ENCODE measurements at places on chromosomes 6 and 20.

DNA sequence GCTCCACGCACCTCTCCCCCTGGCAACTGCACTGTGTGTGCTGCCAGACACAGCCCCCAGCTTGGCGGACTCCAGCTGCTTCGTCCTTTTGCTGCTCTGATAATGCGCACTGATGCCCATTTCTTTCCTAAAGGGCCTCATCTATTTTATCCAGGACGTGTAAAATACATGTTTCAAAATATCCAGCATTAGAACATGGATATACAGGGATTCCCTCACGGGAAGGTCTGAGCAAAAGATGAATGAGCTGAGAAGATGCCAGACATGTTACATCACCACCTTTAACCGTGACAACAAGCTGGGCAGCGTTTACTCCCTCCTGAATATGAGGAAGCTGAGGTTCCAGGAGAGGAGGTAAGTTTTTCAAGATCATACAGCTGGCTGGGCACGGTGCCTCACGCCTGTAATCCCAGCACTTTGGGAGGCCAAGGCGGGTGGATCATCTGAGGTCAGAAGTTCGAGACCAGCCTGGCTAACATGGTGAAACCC lies 32.8 kb downstream of the TNXB start:
- DNase-seq = no peak

DNA sequence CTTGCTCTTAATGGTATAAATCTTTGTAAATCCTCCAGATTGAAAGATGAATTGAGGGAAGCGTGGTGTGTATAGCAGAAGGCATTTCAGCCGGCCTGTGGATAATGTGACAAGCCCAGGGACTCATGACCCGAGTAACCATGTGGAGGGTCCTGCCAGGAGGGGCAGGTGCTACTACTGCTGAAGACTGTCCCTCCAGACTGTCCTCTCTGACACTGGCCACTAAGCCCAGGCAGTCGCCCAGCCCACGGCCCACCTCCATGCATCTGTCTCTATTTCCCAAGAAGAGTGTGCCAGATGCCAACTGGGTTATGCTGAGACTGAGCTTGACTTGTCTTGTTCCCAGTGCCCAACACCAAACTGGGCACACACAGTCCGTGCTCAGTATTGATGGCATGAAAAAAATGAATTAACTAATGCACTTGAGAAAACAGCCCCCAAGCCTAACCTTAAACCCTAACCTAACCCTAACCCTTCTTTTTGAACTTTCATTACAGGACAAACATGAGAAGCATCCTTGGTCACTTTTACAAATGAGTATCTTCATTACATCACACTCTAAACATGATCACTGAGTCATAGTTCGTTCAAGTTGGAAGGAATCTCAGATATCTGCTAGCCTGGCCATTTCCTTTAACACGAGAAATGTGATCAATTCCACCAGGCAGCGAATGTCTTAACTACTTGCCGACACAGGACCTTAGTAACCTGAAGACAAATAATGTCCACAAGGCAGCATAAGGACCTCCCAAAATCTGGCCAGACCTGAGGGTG lies 182.2 kb upstream of the RREB1 start:
- no peak for DNase-seq

GRCh38 chr6:110139052-110139451 lies 40.4 kb downstream of the WASF1 start:
- DNase-seq = no peak

- DNase-seq = no peak
Measured at GRCh38 chr6:106974999-106975737, 639 bp upstream of the CD24 start.

- no peak for DNase-seq
Measured at GRCh38 chr20:50724851-50725723, 6.3 kb upstream of the PARD6B start.

GRCh38 chr20:39264506-39265172 lies 302.5 kb downstream of the DHX35 start:
- peak; percentile 19 for DNase-seq

DNA sequence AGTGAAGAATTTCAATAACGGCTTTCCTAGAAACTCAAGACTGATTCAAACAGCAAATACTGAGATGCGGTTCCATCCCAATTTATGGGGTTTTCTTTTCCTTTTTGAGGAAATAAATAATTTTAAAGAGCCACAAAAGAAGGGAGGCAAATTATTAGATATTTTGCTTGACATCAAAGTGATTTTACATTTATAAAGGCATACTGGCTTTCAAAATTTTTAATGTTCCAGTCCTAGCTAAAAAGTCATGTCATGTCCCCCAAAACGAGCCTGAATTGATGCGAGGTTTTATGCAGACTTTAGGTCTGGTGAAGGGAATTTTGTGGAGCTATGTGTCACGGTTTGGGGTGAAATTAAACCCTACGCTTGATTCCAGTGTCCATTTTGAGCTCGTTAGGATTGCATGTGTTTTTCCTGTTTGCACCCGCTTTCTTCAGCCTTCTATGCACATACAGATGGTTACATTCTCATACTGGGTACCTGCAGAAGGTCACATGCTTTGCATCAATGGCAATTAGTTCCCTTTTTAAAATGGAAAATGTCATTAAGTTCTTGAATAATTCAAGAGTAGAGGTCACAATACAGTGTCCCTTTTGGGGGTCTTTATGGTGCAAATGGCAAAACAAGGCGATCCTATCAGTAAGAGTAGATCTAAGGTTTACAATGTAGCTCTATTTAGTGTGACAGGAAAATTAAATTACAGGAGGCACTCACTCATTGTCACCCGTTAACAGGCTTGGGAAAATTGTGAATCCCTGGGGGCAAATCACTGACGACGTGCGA lies 17.3 kb downstream of the FOXA2 start:
- DNase-seq = no peak

DNA sequence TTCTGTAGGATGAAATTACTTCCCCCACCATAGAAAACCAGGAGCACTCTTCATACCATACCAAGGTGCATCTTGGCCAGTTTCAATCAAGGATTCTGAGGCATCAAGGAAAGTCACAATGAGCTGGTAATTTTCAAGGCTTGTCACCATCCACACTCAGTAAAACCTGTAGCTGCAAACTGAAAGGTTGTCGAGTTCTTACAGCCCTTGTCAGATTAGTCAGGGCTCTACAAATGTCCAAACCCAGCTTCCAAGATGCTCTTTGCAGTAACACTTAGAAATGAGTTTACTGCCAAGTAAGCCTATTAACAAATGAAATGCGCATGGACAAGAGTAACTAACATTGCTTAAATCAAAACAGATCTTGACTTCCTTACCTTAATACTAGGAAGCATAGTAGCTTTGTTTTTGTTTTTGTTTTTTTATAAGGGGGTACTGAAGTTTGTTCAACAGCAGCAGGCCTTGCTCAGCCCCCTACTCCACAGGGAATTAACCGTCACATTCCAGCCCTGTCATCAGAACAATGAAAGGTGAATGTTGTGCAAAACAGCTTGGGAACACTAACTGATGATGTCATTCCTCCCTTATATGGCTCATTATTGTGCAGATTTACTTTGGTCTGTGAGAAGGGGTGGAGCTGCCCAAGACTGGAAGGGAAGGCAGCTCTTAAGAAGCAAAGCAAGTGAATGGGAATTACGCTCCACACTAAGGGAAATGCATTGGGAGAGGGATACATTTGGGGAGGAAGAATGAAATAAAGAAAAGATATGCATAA lies 49.9 kb upstream of the TMEM30A start:
- no peak for DNase-seq

- DNase-seq = no peak
Measured at GRCh38 chr6:81226957-81227356, 525.5 kb downstream of the TENT5A start.

DNA sequence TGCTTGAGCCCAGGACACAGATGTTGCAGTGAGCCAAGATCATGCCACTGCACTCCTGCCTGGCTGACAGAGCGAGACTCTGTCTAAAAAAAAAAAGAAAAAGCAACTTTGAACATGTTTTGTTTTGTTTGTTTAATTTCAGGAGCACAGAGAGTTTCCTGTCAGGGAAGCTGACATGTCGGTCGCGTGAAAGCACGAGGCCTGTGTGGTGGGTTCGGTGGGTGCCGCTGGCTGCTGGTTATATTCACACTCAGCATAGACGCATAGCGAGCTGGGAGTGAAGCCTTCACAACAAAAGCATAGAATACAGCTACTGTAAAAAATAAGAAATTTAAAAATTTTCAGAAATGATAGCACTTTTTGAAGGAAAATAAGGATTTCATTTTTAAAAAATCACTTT lies 14.5 kb downstream of the MTG2 start:
- no peak for DNase-seq

- no peak for DNase-seq
Measured at GRCh38 chr6:32416036-32416435, 9.1 kb upstream of the BTNL2 start.

DNA sequence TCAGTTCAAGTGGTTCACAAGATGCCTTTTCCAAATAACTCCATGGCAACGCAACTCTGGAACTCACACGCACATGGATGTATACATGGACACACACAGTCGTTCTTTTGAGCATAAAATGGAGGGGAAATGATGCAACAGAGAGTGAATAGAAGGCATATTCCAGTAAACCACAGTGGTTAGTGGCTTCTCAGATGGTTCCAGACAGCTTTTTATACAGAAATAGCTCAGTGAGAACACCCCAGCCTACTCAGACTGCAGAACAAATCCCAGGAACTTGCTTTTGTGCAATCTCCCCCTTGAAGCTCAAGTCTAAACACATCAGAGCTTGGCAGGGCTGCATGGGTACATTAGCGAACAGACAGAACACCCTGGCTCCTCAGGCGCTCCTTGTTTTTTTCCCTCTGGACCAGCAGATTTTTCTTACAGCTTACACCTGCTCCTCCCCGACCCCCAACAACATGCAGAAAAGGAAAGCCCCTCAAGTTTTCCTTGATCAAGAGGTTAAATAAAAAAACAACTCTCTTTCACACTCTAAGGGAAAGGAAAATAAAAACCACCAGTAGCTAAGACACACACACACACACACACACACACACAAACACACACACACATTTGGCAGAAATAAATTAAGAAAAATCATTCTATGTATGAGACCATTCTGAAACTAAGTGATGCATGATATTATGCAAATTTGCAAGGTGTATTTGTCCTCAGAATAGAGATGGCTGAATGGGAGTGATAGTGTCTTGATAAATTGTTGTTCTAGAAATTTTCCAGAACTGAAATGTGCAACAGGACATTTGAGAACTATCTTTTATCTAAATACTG lies 51.2 kb upstream of the RANBP9 start:
- DNase-seq = peak; percentile 66

GRCh38 chr6:124273701-124274100 lies 470.0 kb downstream of the NKAIN2 start:
- DNase-seq = no peak

DNA sequence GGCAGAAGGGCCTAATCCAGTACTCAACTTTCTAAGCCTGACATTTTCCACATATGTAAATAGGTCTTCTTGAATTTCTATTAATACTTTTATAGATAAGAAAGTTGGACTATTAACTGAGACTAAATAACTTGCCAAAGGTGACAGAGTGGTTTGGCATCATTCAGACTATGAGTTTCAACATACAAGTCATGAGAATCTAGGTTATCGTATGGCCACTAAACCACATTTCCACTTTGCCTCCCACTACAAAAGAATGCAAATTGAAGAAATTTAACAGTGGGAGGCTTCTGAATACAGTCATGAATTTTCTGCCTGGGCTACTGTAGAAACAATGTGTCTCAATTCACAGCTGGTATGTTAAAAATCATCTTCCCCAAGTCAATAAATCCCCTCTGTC lies 531.0 kb upstream of the AGPAT4 start:
- DNase-seq = no peak

GRCh38 chr6:2731281-2731909 lies 19.3 kb downstream of the MYLK4 start:
- no peak for DNase-seq

- DNase-seq = no peak
Measured at GRCh38 chr20:51020657-51021056, 2.2 kb downstream of the KCNG1 start.

- DNase-seq = no peak
Measured at GRCh38 chr20:57794600-57795341, 85.0 kb upstream of the PMEPA1 start.

GRCh38 chr6:158684745-158685324 lies 35.0 kb downstream of the SYTL3 start:
- no peak for DNase-seq

DNA sequence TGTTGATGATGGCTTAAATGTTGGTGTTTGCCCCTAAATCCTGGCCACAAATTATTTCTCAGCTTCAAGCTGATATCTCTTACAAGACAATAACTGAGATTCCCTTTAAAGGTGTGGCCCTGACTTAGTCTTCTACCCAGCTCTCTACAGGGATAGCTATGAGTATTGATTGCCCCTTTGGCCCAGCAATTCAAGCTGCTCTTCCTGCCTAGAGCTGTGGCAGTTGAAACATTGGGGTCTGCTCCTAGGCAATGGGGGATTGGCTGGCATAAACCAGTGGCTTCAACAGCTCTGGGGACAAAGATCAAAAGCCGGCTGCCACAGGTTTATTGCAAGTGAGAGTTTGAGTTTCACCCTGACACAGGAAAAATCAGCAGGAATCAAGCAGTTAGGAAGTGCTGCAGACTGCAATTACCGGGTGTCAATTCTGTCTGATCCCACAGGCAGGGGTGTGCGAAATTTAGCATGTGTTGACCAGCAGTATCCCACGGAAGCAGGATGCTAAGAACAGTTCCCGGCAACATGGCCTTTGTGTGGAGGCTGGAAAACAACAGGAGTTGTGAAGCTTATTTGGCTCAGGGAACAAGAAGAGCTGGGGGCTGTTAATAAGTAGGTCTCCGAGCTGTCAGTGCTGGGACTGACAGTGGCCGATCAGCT lies 66.2 kb upstream of the IYD start:
- DNase-seq = no peak

GRCh38 chr6:152746172-152746553 lies 4.4 kb upstream of the VIP start:
- no peak for DNase-seq

DNA sequence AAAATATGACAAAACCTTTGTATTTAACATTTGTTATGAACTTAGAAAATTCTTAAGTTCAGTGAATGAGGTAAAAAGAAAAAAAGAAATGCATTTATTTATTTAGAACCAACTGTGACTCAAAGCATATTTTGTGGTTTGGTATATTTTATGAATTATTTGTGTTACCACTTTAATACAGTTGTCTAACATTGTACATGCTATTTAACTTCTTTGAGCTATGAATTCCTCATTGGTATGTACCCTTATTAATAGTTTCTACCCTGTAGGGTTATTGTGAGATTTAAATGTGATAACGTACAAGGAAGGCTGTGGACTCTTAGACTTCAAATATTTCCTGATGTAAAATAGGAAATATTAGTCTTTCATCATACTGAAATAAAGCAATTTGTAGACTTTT lies 162.6 kb downstream of the MMUT start:
- DNase-seq = no peak

- DNase-seq = no peak
Measured at GRCh38 chr6:12474167-12475140, 184.3 kb downstream of the EDN1 start.

GRCh38 chr6:81718126-81718525 lies 34.4 kb downstream of the TENT5A start:
- no peak for DNase-seq

GRCh38 chr6:120214088-120214499 lies 864.5 kb upstream of the MAN1A1 start:
- no peak for DNase-seq

DNA sequence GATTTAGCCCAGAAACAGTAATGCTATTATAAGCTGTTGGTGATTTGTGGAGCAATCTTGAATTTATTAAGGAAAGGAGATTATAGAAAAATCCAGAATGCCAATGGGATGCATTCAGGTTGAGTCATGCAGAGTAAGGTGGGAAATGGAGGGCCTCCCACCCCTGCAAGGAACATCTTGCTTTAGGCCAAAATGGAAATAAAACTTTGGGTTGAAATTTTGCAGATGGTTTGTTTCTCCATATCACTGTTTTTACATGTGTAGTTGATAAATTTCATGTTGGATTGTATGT lies 152.4 kb downstream of the BCAS1 start:
- DNase-seq = no peak

Data from CD8-positive, alpha-beta T cell (primary cell).